Vagina (tissue), 2 donors: ENCODE measurements at places on chromosomes 3 and 15. TPM values are rescaled to one million over a fixed set of nuclear protein-coding genes. Genes with fewer than 3 reads are reported as not detected.

- no peak for DNase-seq
Observed at GRCh38 chr15:57506422-57506821, 85.3 kb upstream of the MYZAP start.

GRCh38 chr3:4850211-4850927 is 128.9 kb upstream of the BHLHE40 start:
- no peak for DNase-seq

DNA sequence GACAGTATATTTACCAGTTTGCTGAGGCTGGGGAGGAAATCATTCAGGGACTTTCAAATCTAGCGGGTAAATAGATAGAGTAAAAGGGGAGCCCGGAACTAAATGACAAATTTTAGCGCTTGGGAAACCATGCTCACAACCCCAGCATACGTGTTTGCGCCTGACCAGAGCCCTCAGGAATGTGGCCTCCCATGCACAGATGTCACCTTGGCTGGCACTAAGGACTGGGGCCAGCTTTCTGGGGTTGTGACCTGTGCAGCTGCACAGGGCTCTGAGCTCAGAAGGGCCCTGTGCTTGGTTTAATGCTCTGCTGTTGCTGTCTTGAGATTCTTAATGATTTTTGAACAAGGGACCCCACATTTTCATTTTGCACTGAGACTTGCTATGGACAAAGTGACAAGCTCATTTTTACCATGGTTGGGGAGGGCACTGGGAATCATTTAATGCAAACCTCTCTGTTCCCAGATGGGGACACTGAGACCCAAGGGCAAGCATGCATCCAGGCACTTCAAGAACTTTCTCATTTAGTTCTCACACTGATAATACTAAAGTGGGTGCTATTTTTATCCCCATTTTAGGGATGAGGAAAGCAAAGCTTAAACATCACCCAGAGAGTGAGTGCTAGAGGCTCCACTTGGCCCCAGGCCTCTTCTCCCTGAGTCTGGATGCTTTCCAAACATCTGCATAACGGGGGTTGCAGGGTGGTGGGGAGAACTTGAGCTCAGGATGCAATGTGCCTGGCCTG is 44.1 kb upstream of the FAM107A start:
- no peak for DNase-seq

- no peak for DNase-seq
Observed at GRCh38 chr3:192246847-192247559, 480.3 kb downstream of the FGF12 start.

SNUPN gene
- total RNA-seq: 21.9 TPM

KIF9 gene
- 0.98 TPM for total RNA-seq

WDR93 gene
- not detected for total RNA-seq

TF gene
- total RNA-seq: 2.9 TPM

CTXND1 gene
- total RNA-seq: 0.49 TPM
